ENCODE measurements at places on chromosomes 5 and 9.
A peak's percentile ranks its signal among the peaks of the same experiment; 100 is the strongest.

DNA sequence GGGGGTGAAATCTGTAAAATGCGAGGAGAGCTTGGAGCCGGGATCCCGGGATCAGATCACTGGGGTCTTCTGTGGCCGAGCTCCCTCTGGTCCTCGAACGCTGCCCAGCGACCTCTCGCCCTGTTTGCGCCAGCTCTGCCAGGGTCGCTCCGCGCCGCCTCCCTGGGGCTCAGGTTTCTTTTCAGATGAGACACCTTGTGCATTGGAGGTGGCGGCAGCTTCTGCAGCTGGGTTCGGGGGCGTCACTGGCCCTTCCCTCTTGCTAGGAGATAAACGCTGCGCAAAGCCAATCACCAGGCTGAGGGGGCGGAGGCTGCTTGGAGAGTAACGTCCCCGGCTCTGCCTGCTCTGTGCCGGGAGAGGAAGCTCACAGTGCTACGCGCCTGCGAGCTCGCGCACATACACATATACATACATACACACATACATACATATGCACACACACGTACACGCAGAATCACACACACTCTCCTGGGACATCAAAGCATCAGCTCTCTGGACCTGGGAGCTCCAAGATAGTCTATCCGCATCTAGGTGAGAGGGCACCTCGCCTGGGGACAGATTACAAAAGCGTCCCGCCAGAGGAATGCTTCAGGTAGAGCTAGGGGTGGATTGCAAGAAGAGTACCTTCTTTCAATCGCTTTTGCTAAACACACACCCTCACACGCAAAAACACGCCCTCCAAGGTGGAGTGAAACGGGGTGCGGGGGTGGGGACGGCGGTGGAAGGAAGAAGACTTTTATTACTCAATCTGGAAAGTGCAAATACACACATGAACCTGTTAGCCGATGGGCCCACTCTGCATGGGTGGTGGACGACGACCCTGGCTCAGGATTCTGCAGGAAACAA is at the start of gene ST8SIA4:
ST8SIA4 (minus strand) TSS at position 244 of the 849 bp plus-strand sequence. CDS start 327 bp downstream, outside the sequence.
- peak; percentile 84 for DNase-seq

- no peak for DNase-seq
Measured at GRCh38 chr9:21741151-21741550, 61.3 kb upstream of the MTAP start.

DNA sequence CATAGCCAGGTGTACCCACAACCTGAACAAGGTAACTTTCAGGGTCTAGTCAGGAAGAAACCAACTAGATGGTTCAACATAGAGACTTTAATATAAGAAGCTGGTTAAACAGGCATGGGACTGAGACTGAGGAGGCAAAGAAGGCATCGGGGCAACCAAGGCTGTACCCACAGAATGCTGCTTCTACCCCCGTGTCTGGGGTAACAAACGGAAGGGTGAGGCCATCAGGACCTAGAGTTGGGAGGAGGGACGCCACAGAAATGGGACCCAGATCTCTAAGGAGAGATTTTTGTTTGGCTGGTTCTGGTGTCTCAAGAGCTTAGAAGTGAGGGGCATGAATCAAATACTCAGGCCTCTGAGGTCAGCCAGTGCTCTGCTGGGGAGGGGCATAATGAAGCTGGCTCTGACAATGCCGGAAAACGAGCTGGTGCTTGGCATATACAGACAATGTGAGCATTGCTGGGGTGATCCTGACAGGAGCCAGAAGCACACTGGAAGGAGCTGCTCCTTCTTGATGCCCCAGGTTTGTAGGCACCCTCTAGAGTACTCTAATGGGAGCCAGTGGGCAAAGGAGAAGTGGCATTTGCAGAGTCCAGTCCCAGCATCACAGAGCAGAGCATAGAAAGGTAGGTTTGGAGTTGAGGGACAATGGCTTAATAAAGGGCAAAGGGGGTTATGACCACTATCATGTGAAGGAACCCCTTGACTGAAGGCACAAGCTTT is 3.7 kb downstream of the MLANA start:
- DNase-seq, result no peak

DNA sequence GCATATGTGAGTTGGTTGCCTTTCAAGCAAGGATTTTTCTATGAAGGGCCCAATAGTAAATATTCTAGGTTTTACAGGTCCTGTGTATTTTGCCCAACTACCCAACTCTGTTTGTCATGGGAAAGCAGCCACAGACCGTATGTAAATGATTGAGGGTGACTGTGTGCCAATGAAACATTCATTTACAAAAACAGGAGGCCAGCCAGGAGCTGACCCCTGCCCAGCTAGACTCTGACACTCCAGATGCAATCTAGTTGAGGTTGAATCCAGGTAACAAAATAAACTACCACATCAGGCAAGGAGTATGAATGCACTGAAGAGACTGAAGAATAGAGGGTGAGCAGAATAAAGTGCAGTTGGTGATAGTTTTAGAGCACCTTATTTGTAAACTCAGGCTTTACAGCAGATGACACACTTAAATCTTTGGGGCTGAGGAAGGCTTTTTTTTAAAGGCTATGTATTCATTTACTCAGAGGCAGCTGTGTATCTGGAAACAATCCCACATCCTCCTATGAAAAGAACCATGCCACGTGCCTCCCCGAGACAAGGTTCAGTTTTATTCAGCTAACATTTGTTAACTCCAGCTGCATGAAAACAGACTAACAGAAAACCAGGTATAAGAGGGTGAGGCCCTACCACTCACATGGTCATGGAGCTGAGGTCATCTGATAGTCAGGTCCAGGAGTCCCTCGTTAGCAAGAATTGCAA is 60.7 kb downstream of the SLC1A1 start:
- DNase-seq, result no peak

GRCh38 chr9:131868766-131869165 is 128.9 kb upstream of the RAPGEF1 start:
- no peak for DNase-seq

DNA sequence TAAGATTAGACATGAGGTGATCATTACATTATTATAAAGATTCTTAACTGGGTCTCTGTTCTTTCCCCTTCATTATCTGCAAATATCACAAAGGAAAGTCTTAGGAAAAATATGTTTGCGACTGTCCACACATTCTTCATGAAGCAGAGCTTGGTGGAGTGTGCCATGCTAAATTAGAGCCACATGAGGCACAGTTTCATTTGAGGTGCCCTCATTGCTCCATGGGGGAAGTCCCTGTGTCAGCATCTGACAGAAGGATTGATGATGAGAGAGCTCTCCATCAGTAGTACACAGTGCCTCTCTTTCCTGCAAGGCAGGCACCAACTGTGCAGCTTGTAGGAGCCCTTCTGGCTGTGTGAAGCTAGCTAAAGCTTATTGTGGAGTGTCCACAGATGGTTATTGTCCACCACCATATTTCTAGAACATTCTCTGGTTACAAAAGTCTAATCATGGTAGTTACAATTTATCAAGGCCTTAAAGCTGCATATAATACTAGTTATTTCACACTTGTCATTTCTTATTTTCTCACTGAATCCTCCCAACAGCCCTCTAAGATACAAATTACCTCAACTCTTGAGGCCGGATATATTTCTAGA is 63.9 kb downstream of the C9orf152 start:
- no peak for DNase-seq

- no peak for DNase-seq
Measured at GRCh38 chr5:173653822-173654523, 37.5 kb upstream of the BOD1 start.

DNA sequence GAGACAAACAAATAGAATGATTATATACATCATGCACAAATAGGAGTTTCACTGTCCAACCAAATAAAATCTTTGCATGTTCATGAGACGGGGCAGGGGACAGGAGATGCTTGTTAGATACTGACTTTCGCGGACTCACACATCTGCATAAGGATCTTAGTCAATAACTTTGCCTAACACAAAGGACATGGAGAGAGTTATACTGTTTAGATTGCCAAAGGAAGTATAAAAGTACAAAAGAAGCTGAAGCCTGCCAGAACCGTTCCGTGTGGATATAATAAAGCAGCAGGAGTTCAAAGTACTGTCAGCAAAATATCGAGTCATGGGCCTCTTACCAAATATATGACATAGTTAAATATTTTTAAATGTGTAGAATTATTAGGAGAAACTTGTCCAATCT is 1148.4 kb downstream of the EFNA5 start:
- DNase-seq, result peak; percentile 9

- DNase-seq, result no peak
Measured at GRCh38 chr5:85488295-85488694, 1103.6 kb upstream of the EDIL3 start.

DNA sequence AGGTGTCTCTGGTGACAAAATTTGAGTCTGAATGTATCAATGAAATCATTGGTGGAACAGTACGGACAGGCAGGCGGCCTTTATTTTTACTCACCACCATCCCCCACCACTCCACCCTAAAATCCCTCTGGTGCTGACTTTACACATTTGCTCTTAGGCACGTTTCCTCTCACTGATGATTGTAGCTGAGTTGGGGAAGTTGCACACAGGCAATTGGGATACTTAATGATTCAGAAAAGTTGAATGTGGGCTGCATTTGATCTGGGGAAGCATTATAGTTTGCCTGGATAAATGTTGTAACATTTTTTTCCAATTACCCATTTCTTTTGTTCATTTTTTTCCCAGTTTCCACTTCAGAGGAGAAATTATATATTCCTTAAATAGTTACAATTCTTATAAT is 658.4 kb downstream of the TLR4 start:
- no peak for DNase-seq

DNA sequence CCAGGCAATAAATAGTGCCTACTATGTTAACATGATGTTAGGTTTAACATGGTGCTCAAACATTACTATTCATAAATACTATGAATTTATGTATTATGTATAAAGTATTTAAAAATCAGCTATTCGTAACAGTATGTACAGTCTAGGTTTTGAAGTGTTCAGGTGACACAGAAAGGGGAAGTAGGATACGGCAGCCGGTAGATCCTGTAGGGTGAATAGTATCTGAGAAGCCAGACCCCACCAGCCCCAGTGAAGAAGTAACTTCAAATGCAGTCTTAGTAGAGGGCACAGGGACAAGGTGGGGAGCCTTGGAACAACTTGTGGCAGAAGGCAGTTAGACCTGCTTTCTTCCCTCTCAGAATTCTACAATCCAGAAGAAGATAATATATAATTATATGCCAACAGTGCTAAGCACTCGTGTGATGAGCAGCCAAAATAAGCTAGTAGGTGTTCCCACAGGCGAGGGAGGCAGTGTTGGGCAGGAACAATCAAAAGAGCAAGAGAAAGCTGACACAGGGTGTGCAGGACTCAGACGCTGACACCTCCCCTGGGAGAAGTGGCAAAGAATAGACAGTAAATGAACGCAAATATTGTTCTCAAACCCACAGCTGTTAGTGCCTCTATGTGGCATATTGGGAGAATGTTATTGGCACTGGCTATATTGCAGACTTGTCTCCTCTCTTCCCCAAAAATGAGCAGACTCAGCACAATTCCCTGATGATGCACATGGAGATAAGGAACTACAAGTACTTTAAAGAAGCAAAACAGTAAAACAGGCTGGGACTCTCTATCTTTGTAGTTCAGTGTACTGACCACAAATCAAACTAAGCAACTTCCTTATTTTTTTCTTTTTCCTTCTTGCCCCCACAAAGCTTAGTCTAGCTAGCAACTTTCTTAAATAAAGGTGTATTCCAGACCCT is 4.6 kb downstream of the ZNF367 start:
- DNase-seq, result no peak

DNA sequence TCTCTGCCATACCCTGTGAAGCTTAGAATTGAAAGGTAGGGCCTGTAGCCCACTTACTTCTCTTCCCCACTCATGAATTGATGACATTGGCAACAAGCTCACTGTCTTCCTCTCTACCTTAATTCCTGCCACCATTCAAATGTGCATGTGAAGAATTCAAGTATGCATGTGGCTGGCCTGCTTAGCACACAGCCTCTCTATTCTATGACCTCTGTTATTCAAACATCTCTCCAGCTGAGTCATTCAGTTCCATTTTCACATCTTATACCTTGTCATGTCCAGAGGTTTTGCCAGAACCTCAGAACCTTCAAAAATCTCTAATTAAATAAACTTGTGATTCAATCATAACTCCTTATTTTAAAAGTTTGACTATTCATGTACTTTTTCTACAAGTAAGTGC is 114.7 kb upstream of the MAN2A1 start:
- DNase-seq, result no peak

All from ELR (cell line).